ENCODE measurements at places on chromosomes 3 and 15.

DNA sequence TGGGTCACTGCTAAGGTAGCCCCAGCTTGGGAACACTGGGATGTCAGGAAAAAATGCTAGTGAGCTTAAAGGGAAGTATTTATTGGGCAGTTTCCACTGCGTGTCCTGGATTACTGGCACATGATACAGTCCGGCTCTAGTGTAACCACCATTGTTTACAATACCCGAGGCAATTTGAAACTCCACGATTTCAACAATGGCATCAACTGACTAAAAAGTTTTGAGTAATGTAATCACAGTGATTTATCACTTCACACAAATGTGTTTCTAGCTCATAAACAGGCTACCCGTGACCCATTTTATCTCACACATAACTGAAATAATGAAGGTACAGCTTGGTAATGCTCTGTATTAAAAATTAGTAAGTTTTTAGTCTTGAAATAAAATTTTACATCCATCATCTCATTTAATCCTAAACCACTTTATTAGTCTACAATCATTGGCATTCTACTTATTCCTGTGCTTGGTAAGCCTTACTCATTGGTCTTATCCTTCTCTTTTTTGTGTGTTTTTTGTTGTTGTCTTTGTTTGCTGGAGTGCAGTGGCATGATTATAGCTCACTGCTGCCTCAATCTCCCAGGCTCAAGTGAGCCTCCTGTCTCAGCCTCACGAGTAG lies 7.6 kb downstream of the ZMAT3 start:
- DNase-seq: no peak

GRCh38 chr3:175428466-175428865 lies 569.3 kb downstream of the NAALADL2 start:
- no peak for DNase-seq

DNA sequence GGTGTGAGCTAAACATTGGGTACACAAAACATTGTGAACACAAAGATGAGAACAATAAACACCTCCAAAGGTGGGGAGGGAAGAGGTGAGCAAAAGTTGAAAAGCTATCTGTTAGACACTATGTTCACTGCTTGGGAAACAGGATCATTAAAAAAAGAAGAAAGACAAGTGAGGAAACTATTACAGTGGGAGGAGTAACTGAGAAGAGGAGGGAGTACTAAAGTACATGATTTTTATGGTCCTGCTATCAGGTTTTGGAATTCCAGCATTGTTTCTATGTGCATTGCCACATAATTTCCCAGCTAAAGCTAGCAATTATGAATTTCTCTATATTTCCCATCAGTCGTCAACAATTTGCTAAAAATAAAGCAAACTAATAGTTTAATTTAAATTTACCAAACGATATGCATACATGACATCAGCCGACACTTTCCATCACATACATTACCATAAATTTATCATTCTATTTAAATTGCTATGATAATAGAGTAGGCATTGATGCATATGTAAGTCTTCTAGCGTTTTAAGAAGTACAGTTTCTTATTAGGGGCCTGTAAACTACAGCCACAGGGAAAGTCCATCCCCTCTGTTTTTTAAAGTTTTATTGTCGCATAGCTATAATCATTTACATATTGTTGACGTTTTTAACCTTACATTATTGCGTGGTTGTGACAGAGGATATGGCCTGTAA lies 221.8 kb downstream of the CHL1 start:
- DNase-seq: no peak

DNA sequence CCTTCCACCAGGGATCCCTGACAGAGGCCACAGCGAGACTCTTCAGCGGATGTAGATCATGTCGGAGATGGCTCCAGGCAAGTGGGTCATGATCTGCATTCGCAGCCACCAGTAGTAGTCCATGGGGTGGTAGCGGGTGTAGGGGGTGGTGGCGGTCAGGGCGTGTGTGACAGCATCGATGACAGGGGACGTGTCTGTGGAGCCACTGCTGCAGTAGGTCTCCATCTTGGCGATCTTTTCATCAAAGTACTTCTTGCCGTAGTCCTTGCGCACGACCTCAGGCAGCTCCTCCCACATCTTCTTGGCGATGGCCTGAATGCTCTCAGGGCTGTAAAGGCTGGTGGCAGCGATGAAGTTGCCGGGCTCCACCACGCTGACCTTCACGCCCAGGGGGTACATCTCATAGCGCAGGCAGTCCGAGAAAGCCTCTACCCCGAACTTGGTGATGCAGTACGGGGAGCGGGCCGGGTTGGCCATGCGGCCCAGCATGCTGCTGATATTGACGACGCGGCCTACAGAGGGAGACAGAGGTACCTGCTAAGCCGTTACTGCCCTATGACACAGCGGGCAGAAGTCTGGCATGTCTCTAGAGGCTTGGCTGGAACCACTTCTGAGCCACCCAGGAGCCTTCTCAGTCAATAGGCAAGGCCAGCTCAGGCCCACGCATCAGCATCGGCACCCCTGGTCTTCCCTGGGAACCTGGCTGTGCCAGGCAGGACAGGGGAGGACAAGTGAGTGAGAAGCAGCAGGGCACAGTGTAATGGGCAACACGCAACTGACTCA lies 43.7 kb downstream of the BDH1 start:
- DNase-seq: no peak

DNA sequence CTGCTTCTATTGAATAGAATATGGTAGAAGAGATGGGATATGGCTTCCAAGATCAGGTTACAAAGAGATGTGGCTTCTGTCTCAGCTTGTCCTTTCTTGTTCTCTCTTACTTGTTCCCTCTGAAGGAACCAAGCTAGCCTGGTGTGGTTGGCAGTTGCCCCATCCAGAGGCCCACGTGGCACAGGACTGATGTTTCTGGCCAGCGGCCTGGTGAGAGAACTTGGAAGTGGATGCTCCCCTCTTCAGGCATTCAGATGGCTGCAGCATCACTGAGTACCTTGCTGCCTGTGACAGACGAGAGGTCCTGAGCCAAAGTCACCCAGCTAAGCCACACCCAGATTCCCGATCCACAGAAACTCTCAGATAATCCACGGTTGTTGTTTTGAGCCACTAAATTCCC lies 183.6 kb downstream of the NSMCE3 start:
- no peak for DNase-seq

DNA sequence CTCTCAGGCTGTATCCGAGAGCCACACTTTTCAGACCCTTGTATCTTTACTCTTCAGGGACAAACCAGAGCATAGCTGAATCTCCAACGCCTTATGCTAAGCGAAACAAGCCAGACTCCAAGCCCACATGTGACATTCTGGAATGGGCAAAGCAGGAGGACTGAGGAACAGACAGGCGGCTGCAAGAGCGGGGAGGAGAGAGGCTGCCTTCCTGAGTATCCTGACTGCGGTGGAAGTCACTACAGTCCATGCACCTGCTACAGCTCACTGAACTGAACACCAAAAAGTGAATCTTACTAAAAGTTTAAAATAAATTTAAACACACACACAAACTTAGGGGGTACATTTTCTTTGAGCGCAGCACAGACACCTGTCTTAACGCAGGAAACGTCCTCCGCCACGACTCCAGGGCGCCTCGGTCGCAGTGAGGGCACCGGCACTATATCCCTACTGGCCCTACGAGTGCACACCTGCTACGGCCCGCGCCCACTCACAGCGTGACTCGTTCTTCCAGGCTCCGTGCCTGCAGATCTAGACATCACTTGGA lies 1.4 kb downstream of the CYFIP1 start:
- DNase-seq: no peak

- no peak for DNase-seq
Measured at GRCh38 chr3:190492966-190493365, 20.9 kb upstream of the IL1RAP start.

Measured in RPMI8226 (cell line).